ENCODE measurements at places on chromosomes 12 and 14. TPM values are rescaled to one million over a fixed set of nuclear protein-coding genes. Genes with fewer than 3 reads are reported as not detected.

Gene TMEM30B
- 24.6 TPM for total RNA-seq

Gene RERG
- 0.28 TPM for total RNA-seq

Gene ENO2
- total RNA-seq = 11.1 TPM

Gene PTPN6
- total RNA-seq = 21.0 TPM

Gene TAS2R7
- not detected for total RNA-seq

Gene CCDC196
- total RNA-seq = not detected

Gene NDRG2
- 32.5 TPM for total RNA-seq

Gene TCL1B
- total RNA-seq = not detected

Gene RERGL
- total RNA-seq = not detected

Gene GPR68
- 1.3 TPM for total RNA-seq
